ENCODE measurements at places on chromosomes 16 and 17.

GRCh38 chr17:32954477-32954876 lies 26.5 kb downstream of the TMEM98 start:
- DNase-seq = no peak

DNA sequence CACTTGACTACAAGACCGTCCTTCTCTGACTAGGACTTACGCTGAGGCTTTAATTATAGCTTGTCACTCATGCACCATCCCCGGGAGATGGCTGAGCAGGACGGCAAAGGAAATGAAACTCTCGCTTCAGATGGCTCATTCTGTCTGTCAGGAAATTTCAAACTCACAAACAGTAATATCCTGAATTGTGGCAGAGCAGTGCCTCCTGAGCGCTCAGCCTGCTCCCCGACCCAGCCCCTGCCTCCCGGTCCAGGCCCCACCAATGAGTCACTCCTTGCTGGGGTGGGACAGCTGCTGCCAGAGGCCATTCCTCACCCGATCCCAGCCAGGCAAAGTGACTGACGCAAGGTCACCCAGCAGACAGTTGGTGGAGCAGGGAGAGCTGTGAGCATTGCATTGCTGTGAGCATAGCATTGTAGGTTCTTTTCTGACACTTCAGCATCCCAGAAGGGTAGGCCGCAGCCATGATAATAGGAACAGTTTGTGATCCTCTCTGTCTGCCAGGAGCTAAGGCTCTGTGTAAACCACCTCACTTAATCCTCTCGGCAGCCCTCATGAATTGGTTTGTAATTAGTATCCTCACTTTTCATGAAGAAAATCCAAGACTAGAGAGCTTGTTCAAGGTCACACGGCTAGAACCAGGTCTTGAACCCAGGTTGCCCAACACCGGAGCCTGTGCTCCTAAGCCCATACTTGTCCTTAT lies 20.9 kb downstream of the CCDC182 start:
- no peak for DNase-seq

DNA sequence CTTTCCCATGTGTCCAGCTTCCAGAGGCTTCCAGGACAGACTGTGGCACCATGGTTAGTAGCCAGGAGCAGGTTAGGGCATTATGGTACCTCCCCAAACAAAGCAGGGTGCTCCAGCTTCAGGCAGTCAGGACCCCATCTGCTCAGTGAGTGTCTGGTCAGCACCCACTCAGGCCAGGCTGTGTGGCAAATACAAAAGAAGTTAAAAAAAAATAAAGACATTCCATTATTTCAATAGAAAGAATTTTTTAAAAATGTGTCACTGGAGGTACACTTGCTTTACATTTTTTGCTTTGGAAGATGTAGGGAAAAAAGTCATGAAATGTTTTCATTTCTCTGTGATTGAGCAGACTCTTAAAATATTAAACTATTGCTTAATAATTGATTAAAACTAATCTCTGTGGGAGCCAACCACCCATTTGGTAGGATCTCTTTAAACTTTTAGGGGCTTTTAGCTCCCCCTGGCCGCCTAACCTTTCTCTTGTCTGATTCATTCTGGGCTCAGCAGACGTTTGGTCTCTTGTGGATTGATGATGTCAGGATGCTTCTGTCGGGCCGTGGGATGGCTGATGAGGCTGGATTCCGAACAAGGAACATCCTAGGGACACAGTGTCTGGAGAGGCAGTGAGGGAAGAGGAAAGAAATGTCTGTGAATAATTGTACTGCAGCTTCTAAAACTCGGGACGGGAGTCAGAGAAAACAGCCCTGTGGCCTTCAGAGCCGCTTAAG lies 28.4 kb upstream of the NPTX1 start:
- no peak for DNase-seq

DNA sequence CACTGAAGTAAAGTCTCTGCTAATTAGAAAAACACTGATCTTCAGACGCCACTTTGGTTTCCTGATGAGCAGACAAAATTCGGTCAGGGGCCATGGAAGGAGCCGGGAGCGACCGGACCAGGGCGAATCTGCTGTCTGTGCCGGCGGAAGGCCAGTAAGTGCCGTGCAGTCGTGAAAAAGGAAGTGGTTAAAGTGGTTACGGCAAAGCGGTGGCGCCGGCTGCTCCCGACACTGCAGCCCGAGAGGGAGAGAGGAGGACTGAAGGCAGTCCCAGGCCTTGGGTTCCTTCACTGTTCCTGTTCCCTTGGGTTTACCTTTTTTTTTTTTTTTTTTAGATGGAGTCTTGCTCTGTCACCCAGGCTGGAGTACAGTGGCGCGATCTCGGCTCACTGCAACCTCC lies 17.3 kb upstream of the HEXD start:
- DNase-seq = peak; percentile 16

DNA sequence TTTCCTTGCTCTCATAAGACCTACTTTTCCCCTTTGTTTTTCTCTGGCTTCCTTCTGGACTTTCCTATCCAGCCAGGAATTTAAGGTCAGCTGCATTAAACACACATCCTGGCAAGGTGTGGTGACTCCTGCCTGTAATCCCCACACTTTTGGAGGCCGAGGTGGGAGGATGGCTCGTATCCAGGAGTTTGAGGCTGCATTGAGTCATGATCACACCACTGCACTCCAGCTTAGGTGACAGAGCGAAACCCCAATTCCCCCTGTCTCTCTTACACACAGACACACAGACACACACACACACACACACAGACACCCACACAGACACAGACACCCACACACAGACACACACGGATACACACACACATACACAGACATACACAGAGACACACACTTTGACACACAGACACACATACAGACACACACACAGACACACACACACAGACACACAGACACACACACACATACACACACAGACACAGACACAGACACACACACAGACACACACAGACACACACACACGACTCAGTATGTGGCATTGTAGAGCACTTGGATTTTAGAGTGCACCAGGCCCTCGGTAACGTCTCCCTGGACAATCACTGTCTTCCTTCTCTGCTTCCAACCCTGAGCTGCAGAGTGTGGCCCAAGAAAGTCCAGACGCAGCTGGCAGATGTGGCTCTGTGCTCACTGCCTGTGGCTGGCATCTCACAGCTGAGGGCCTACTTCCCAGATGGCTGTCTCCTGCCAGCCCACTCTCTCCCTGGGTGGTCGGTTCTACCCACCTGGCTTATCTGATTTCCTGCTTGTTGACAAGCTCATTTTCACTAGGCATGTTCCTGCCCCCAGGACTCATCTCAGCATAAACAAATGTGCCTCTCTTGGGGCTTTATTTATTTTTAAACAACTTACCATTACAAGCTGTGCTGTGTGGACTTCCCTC lies 39.0 kb downstream of the NLRP1 start:
- DNase-seq = no peak

Measured in stimulated activated CD8-positive, alpha-beta memory T cell treated with anti-CD3 and anti-CD28 coated beads, Interleukin-15, amount 100 ng/mL, for 1 hour (primary cell).